CD4-positive, alpha-beta T cell (primary cell): ENCODE measurements at places on chromosomes 13 and 19.

DNA sequence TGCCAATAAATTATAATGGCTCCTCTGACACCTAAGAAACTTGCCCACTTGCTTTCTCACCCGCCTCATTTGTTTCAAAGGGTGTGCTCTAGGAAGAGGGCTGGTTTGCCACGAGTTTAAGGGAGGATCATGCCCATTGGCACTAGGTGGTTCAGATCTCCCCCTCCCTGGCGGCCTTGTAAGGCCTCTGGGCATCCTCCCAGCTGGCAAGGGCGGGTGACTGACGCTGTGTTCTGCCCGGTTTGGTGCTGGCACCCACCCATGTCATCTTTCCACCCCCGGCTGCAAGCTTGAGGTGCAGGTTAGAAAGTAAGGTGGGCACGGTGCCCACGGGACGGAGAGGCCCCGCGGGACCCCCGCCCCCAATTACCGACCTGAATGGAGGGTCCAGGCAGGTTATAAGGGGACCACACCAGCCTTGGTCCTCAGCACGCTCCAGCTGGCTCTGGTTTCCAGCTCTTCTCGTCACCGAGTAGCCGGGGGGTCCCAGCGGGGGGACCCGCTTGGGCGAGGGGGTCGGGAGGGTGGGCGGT lies 90.4 kb downstream of the PTPRS start:
- no peak for DNase-seq
- no peaks in the 10 kb centered on the region for H3K4me1 ChIP-seq
- H3K27me3 ChIP-seq: no peaks in the 10 kb centered on the region
- H3K4me3 ChIP-seq: no peak overlapping the region
- no peaks in the 10 kb centered on the region for H3K36me3 ChIP-seq

- H3K36me3 ChIP-seq: peaks cover 35% of the 10 kb centered on the region
- H3K27me3 ChIP-seq: no peaks in the 10 kb centered on the region
- H3K27ac ChIP-seq: no peak overlapping the region
- H3K4me3 ChIP-seq: no peak overlapping the region
Measured at GRCh38 chr19:40231544-40232424, 5.3 kb upstream of the CCNP start.

- no peak overlapping the region for H3K27ac ChIP-seq
- no peaks in the 10 kb centered on the region for H3K36me3 ChIP-seq
- DNase-seq: peak; percentile 3
Measured at GRCh38 chr13:72384879-72385278, 342.6 kb downstream of the MZT1 start.

DNA sequence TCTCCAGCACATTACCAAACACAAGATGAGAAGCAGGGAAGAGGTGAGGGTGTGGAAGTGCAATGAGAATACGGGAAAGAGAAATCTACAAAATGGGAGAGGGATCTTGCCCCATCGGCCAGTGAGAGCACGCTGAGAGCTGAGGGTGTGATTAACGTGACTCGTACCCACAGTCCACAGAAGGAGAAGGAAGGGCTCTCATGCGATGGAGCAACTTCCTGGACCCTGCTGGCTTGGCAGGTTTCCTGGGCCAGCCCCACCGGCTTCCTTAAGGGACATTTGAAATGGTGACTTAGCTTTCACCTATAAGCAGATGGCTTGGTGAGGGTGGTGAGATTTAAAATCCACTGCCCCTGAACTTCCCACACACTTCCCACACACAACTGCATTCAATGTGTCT lies 740.1 kb downstream of the UQCRFS1 start:
- DNase-seq: no peak
- H3K36me3 ChIP-seq: no peaks in the 10 kb centered on the region
- peaks cover 5% of the 10 kb centered on the region for H3K4me1 ChIP-seq
- H3K27me3 ChIP-seq: no peaks in the 10 kb centered on the region
- no peak overlapping the region for H3K4me3 ChIP-seq

DNA sequence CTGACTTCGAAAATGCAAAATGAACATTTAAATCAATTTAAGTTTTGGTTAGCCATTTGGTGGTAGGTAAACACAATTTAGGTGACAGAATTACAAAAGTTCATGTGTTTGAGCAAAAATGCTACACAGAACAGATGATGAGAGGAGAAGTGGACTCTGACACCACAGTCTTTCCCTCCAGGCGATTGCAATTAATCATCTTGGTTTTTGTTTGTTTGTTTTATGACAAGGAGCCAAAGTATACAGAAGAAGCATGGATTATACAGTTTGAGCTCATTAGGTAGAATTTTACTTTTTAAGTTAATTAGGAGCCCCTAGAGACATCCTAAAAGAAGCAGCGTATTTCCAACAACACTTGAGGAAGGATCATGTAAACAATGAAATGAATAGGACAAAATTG lies 49.3 kb upstream of the FREM2 start:
- DNase-seq: no peak
- H3K27me3 ChIP-seq: no peaks in the 10 kb centered on the region
- H3K4me3 ChIP-seq: no peak overlapping the region
- no peak overlapping the region for H3K27ac ChIP-seq

GRCh38 chr19:40220674-40221073 lies 2.5 kb upstream of the TTC9B start:
- H3K36me3 ChIP-seq: no peaks in the 10 kb centered on the region
- no peak overlapping the region for H3K27ac ChIP-seq
- H3K4me3 ChIP-seq: no peak overlapping the region
- H3K27me3 ChIP-seq: peaks cover 57% of the 10 kb centered on the region

GRCh38 chr19:45901432-45901911 lies 941 bp downstream of the MYPOP start:
- H3K27ac ChIP-seq: no peak overlapping the region
- H3K4me1 ChIP-seq: peaks cover 26% of the 10 kb centered on the region
- DNase-seq: no peak
- H3K4me3 ChIP-seq: peak overlapping the region; percentile 64
- H3K27me3 ChIP-seq: no peaks in the 10 kb centered on the region

GRCh38 chr13:114146173-114146572 lies 13.8 kb upstream of the RASA3 start:
- peak overlapping the region; percentile 7 for H3K27ac ChIP-seq
- peaks cover 99% of the 10 kb centered on the region for H3K4me1 ChIP-seq
- H3K27me3 ChIP-seq: no peaks in the 10 kb centered on the region
- no peak overlapping the region for H3K4me3 ChIP-seq
- H3K36me3 ChIP-seq: no peaks in the 10 kb centered on the region

DNA sequence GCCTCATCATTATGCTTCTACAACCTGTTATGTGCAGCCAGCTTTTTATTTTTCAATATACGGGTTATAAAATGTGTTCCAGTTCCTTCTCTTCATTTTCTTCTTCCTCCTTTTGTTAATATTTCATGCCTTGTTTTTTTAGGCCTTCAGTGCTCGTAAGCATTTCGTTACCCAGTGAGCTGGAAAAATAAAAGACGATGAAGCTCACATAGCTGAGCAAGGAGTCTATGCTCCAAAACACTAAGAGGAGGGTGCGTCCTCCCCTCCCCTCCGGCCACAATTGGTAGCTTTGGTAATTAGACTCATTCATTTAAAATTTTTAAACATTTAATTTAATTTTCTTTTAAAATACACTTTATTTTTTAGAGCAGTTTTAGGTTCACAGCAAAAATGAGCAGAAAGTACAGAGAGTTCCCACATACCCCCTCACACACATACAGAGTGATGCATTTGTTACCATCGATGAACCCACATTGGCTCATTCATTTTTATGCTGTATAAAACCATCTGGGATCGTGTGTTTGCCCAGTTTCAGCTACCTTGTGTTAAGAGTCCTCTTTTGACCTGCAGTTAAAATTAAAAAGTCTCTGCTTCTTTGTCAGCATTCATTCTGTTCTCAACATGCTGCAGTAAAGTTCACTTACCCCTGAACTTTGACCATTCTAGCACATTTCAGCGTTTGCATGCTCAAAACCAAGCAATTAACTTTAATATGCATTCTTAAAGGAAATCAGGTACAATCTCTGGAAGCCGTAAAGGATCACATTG lies 223.9 kb downstream of the LACC1 start:
- no peaks in the 10 kb centered on the region for H3K27me3 ChIP-seq
- no peaks in the 10 kb centered on the region for H3K36me3 ChIP-seq
- DNase-seq: no peak

- H3K27ac ChIP-seq: peak overlapping the region; percentile 83
- H3K4me3 ChIP-seq: peak overlapping the region; percentile 49
Measured at GRCh38 chr19:38049105-38049649, 142.2 kb downstream of the SIPA1L3 start.

DNA sequence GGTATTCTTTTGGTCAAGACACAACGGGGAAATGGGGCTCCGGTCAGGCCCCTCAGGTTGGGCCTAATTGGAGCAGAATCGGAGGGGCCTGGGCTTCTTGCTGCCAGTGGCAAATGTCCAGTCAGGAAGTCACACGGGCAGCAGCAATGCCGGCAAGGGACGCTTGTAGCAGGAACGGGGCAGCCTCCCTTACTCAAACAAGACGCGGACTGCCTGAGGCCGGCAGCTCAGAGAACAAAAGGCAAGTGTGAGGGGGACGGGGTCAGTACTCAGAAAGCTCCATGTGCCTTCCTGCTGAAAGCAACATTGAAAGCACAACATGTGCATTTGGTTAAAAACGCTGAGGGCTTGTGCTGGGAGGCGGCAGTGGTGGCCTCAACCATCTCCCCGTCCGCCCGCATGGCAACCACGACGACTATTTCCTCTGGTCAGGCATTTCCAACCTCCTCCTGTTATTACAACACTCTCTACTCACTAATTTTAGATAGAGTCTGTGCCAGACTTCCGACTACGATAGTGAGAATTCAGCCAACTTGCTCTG lies 20.5 kb upstream of the RASA3 start:
- no peaks in the 10 kb centered on the region for H3K27me3 ChIP-seq
- H3K4me1 ChIP-seq: peaks cover 83% of the 10 kb centered on the region
- no peak for DNase-seq

- H3K4me3 ChIP-seq: no peak overlapping the region
- H3K4me1 ChIP-seq: no peaks in the 10 kb centered on the region
- no peaks in the 10 kb centered on the region for H3K27me3 ChIP-seq
- H3K36me3 ChIP-seq: no peaks in the 10 kb centered on the region
Measured at GRCh38 chr13:53276265-53276664, 247.7 kb downstream of the OLFM4 start.

- H3K27ac ChIP-seq: peak overlapping the region; percentile 78
- peaks cover 9% of the 10 kb centered on the region for H3K36me3 ChIP-seq
- H3K4me1 ChIP-seq: peaks cover 87% of the 10 kb centered on the region
- H3K4me3 ChIP-seq: peak overlapping the region; percentile 45
- no peaks in the 10 kb centered on the region for H3K27me3 ChIP-seq
- peak; percentile 67 for DNase-seq
Measured at GRCh38 chr19:55640043-55640576, 692 bp upstream of the ZNF580 start.

DNA sequence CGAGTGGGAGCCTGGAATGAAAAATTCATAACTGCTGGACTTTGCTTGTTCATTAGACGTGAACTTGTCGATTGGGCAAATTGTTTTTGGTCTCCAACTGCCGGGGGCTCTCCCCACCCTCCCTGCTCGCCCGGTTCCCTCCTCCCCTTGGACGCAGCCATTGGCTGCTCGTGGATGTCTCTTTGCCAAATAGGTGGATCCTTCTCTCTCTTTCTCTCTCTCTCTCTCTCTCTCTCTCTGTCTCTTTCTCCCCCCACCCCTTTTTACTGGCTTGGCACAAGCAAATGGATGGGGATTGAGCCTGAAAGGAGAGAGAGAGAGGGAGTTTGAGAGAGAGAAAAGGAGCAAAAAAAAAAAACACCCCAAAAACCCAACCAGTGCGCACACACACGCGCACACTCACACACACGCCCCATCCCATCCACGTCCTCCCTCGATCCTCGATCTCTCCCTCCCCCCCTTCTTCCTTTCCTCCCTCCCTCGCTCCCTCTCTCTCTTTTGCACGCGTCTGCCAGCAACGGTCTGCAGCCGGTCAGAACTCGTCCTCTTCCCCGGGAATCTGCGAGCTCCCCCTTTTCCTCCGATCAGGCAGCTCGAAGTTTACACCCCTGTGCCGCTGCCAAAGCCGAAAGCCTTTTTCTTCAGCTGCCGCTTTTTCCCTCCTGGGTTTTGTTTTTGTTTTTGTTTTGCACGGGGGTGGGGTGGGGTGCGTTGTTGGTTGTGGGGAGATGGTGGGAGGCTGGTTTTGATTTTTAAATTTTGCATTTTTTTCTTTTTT lies 27.8 kb downstream of the NFIX start:
- no peaks in the 10 kb centered on the region for H3K36me3 ChIP-seq
- DNase-seq: no peak
- peaks cover 23% of the 10 kb centered on the region for H3K27me3 ChIP-seq
- H3K4me1 ChIP-seq: peaks cover 23% of the 10 kb centered on the region
- H3K4me3 ChIP-seq: peak overlapping the region; percentile 24

GRCh38 chr19:15633082-15633835 lies 7.4 kb upstream of the CYP4F3 start:
- DNase-seq: no peak
- no peak overlapping the region for H3K4me3 ChIP-seq
- H3K4me1 ChIP-seq: peaks cover 10% of the 10 kb centered on the region
- no peaks in the 10 kb centered on the region for H3K36me3 ChIP-seq

GRCh38 chr19:47650700-47651099 lies 41.8 kb downstream of the BICRA start:
- H3K4me3 ChIP-seq: no peak overlapping the region
- H3K27ac ChIP-seq: no peak overlapping the region
- peaks cover 4% of the 10 kb centered on the region for H3K4me1 ChIP-seq
- H3K36me3 ChIP-seq: peaks cover 31% of the 10 kb centered on the region
- no peak for DNase-seq
- no peaks in the 10 kb centered on the region for H3K27me3 ChIP-seq

DNA sequence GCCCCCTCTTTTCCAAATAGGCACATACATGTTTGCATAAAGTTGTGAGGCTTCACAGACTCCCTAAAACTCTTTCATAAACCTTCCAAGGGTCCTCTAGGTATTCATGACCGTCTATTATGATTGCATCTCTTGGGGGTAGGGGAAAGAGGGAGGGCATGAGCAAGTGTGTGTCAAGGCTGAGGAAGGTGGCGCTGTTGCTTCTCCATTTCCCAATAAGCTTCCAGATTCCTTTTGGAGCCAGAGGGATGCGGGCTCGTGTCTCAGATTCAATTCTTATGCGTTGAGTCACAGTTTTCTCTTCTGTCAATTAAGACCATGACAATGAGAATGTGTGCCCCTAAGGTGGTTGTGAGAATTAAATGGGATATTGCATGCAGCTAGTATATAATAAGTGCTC lies 51.0 kb upstream of the CYP2A7 start:
- DNase-seq: no peak
- H3K27ac ChIP-seq: no peak overlapping the region
- peaks cover 6% of the 10 kb centered on the region for H3K27me3 ChIP-seq
- H3K36me3 ChIP-seq: no peaks in the 10 kb centered on the region
- H3K4me1 ChIP-seq: no peaks in the 10 kb centered on the region

DNA sequence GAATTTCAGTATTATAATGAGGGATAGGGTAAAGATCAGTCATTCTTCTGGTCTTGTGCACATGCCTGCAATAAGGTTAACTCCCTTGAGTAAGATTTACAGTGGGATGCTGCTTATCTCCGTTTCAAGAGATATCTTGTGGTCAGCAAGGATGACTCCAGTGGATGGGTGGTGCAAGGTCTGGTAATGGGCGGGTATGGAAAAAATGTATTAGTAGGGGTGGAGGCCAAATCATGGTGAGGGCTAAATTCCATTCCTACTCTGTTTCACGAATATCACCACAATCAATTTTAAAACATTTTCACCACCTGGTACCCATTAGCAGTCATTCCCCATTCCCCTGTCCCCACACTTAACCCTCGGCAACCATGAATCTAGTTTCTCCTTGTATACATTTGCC lies 40.6 kb downstream of the CCDC122 start:
- H3K36me3 ChIP-seq: no peaks in the 10 kb centered on the region
- no peak overlapping the region for H3K27ac ChIP-seq
- no peaks in the 10 kb centered on the region for H3K27me3 ChIP-seq
- no peak for DNase-seq
- no peaks in the 10 kb centered on the region for H3K4me1 ChIP-seq

- no peak overlapping the region for H3K27ac ChIP-seq
- no peaks in the 10 kb centered on the region for H3K27me3 ChIP-seq
- H3K4me1 ChIP-seq: no peaks in the 10 kb centered on the region
- no peak for DNase-seq
- H3K4me3 ChIP-seq: no peak overlapping the region
Measured at GRCh38 chr13:71144883-71145282, 722.1 kb downstream of the DACH1 start.
